ENCODE measurements at places on chromosomes 12 and 14. TPM values are rescaled to one million over a fixed set of nuclear protein-coding genes. Genes with fewer than 3 reads are reported as not detected.

Gene KLHDC2
- 40.5 TPM for total RNA-seq

Gene FOXN4
- not detected for total RNA-seq

Gene BIN2
- total RNA-seq: 240 TPM

Gene RPL10L
- total RNA-seq: not detected

Gene DHRS2
- 0.24 TPM for total RNA-seq

Gene TEP1
- total RNA-seq: 48.1 TPM

Gene SLC25A47
- not detected for total RNA-seq

Gene OLR1
- total RNA-seq: not detected

Gene OASL
- total RNA-seq: 7.7 TPM

Gene CCDC175
- total RNA-seq: not detected

Gene PAX9
- total RNA-seq: not detected

Gene RPGRIP1
- not detected for total RNA-seq

Gene EML1
- not detected for total RNA-seq
